ENCODE measurements at places on chromosomes 13 and 19.

DNA sequence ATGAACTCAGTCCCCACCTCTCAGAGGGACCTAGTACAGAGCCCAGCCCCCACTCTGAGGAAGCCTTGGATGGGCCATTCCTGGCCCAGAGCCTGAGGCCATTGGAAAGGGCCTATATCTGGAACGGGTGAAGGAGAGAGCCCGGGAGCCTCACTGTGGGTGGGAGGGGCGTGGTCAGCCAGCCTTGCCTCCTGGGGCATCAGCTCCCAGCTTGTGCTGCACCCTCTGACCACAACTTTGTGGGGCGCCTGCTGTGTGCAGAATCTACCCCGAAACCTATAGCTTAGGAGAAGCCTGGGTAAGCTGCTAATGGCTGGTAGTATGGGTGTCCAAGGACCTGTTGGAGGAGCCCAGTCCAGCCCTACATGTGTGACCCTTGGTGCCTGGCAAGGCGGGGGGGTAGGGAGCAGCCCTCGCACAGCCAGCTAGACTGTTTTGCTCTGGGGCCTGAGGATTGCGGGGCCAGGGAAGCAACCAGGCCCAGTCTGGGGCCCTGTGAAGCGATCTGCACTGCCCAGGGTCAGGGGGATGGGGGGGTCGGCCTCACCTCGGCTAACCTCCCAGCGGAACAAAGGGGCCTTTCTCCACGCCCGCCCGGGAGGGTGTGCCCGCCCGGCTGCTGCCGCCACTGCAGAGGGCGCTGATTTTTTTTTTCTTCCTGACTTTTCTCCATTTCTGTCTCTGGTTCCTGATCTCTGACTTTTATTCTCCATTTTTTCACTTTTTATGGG lies 42.3 kb downstream of the LYL1 start:
- DNase-seq = no peak

DNA sequence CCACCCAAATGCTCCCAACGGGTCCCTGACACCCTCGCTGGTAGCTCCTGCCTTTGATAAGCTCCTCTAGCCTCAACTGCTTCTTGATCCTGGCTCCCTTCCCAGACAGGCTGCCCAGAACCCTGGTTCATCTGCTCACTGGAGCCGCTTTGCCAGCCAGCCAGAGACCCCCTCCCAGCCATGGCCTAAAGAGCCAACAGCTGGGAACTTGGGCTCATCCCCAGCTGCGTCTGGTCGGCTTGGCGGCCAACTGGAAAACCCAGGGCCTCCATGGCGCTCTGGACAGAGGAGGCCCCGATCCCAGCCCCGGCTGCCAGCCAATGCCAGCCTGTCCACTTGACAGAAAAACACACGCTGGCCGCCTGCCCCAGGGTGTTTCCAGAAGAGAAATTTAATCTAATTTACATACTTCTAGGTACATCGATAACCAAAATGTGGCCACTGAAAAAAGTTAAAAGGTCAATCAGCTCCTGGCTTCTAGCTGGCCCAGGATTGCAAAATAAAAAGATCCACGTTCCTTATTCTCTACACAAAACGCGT lies 3.0 kb upstream of the AKAP8L start:
- no peak for DNase-seq

DNA sequence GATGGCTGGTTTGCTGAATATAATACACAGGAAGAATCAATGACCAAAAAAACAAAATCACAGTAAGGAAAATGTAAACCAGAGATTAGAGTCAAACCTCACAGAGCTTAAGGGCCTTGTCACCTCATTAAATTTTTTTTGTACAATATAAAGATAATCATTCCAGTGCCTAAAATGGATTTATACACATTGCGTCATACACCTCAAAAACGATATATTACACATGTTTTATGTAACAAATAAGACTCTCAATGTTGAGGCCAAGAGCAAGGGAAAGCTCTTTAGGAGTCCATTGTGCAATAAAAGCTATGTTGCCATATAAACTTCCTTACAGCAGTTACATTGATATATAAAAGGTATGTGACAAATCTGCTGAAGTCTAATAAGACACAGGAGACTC lies 856.7 kb upstream of the SLITRK1 start:
- no peak for DNase-seq

GRCh38 chr19:7628589-7629311 lies 595 bp downstream of the XAB2 start:
- no peak for DNase-seq

DNA sequence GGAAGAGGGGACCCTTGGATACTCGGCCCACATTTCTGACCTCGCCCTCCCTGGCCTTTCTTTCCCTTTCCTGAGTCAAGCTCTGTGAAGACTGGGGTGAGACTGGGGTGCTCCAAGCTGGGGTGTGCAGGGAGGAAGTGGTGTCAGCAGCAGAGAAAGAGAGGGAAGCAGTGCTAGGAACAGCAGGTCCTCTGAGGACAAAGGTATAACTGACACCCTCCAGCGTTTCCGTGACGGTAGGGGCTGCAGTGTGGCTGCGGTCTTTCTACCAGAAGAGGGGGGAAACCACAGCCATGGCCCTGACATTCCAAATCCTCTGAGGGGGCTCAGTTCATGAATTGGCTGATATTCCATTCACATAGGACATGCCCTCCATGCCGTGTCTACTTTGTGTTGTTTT lies 1.1 kb downstream of the KIR3DL2 start:
- DNase-seq = no peak

DNA sequence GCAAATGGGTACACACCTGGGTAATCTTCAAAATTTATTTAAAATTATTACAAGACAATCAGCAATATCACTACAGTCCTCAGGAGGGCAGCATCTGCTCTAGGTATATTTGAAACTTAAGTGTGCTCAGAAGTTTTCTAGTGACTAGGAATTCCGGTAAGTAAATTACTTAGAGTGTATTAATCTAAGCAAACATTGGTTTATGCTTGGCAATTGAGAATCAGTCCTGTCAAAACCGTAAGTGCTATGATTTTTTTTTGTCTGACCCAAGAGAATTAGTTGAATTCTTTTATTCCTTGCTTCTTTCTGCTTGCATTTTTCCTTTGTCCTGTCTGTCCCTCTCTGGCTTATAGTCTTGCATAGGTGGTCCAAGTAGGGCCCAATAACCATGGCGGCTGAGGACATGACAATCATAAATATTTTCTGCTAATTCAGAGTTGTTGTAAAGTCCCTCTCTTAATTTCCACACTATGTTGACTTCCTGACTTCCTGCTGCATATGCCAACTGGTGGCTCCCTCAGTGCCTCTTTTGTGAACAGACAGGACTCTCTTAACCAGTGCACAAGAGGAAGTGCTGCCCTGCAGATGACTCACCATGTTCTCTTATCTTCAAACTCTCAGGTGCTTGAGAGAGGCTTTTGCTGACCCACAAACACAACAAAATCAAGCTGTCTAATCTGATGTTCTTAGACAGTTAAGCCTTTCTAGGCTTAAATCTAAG lies 82.2 kb downstream of the SLAIN1 start:
- DNase-seq = no peak

DNA sequence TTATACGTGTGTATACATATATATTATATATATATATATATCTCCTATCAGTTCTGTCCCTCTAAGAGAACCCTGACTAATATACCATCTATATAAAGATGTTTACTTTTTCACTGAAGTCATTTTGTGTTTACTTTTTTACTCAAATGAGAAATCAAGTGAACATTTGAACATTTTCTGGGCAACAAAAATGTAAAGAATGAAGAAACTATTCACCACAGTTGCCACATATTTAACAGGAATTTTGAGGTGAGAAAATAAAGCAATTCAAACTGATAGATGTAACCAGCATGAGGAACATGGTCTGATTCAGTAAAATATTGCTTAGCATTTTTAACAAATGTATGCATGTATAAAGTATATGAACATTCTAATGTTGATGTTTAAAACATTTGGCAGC lies 299.2 kb upstream of the KLHL1 start:
- no peak for DNase-seq

Measured in stimulated activated CD8-positive, alpha-beta memory T cell treated with anti-CD3 and anti-CD28 coated beads, Interleukin-15, amount 100 ng/mL, for 24 hours (primary cell).